ENCODE measurements at places on chromosomes 2 and 18.
A peak's percentile ranks its signal among the peaks of the same experiment; 100 is the strongest.

DNA sequence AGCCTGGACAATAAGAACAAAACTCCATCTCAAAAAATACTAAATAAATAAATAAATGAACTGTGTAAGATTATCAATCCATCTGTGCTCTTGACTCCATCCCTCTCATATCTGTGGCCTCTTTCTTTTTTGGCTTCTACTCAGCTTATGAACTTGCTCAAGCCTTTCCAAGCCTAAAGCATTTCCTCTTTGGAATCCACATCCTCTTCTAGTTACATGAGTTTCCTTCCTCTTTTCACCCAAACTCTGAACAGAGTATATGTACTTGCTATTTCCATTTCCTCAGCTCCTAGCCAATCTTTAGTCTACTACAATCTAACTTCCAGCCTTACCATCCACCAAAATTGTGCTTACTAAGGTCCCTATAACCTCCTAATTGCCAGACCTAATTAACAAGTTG, 2.5 kb upstream of the DNAJC10 start:
- DNase-seq, result no peak

DNA sequence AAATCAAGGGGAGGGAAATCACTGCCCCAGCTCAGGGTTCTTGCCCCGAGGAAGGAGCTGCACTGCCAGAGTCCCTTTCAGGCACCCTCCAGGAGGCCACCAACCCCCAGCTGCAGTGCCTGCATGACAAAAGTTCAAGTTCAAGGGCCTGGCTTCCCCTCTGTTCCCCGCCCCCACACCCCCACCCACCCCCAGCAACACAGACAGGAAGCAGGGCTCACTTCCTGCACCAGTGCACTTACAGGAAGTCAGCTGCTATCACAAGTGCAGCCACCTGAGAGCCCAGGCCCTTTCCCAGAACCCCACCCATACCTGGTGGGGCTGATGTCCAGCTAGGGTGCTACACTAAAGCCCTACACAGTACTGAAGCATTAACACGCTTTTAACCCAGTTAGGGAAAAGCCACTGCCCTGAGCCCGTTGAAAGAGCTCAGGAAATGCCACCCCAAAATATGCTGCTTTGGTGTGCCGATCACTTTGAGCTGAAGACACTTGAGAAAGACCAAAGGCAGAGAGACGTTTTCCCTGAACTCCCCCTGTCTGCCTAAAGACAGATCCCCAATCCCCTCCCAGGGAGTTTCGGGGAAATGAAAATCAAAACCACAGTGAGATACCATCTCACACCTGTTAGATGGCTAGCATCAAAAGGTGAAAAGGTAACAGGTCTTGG, 109.9 kb upstream of the CAB39 start:
- DNase-seq, result no peak

DNA sequence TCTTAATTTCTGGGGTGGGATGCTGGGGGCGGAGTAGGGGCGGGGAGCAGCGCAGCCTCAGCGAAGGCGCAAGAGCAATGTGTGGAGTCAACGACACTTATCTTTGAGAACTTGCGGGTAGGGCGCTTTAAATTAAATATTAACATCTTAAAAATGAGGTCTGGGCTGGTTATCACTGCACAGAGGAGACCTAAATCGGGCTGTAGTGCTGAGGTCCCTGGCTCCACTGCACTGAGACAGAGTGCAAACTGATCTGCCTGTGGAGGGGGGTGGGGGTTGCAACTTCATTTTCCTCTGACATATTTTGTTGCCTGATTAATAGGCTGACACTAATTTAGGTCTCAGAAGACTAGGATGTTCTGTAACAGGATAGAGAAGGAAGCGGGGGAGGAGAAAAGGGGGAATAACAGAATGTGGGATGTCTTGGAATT, 253.0 kb upstream of the FANCL start:
- no peak for DNase-seq

- DNase-seq, result no peak
These were observed 127.2 kb downstream of the SH3BP4 start for GRCh38 chr2:235078914-235079472.

- no peak for DNase-seq
These were observed 23.4 kb downstream of the DAPL1 start for GRCh38 chr2:158818511-158818910.

GRCh38 chr18:28781616-28782362, 604.9 kb upstream of the CDH2 start:
- no peak for DNase-seq

GRCh38 chr2:157444641-157445040, 752 bp upstream of the CYTIP start:
- DNase-seq, result no peak

DNA sequence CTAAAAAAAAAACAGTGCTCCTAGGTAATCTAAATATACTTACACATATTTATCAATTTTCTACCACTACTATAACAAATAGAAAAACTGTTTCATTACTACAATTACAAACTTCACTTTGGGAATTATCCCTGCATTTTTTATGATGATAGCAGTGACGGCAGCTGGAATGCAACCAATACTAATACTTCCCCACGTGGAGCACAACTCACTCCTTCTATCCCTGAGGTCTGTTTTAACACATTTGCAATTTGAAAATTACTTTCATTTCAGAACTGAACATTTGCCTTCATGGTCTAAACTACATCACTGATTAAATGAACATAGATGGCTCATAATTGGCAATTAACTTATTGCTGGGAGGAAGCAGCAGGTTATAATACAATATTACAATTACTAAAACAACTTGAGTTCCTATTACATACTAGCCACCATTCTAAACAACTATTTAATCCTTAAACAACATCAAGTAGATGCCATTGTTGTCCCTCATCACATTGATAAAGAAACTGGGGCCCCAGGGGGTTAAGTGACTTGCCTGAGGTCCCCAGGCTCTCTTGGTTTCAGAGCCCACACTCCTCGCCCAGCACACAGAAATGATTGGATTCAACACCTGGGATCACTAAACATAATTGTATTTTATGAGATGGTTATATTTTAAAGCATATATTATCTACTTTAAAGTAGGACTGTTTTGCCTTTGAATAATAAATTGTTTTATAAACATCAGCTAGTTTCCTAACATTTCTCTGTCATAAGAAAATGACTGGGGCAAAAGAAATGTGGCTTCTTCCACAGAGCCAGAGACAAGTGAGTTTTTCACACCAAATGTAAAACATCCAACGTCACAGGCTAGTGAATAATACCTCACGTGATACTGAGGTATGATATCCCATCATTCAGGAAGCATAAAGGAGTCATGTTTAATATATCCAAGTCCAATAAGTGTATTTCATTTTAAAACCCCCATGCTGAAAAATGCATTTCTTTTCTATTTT, 6.2 kb downstream of the COLEC12 start:
- no peak for DNase-seq

DNA sequence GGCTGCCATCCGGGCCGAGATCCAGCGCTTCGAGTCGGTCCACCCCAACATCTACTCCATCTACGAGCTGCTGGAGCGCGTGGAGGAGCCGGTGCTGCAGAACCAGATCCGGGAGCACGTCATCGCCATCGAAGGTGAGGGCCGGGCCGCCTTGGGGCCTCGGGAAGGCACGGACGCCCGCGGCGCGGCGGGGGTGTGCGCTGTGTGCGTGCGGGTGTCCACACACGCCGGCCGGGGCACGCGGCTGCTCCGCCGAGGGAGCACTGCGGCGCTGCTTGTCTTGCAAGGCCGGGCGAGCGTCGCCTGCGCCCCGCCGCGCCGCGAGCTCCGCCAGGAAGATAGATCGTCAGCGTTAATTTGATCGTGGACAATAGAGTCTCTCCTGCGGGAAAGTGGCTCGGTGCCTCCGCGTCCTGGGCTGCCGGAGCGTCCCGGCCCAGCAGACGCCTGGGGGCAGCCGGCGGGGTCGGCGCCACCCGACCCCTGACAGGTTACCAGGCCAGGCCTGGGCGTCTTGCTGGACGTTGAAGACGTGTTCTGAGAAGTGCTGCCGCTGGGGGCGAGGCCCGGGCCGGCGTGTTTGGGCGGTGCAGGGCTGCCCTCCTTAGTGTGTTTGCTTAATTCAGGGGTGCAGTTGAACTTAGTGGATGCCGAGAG, 1.0 kb downstream of the AGAP1 start:
- DNase-seq, result peak; percentile 89

DNA sequence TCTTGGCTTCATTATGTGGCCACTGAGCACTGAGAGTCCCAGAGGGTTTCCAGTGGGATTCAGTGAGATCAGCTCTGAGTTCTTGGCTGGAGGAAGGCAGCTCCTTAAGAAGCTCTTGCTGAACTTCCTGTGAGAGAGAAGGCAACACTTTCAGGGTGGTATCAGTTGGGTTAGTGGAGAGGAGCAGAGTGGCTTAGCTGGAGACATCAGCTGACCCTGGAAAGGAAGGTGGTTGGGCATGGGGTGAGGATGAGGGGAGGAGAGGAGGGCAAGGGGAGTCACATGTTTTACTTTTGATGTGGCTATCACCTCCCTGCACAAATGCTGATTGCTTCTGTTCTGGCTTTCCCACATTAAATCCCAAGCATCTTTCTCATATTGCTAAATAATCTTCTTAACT, 95.1 kb downstream of the ACOXL start:
- no peak for DNase-seq

DNA sequence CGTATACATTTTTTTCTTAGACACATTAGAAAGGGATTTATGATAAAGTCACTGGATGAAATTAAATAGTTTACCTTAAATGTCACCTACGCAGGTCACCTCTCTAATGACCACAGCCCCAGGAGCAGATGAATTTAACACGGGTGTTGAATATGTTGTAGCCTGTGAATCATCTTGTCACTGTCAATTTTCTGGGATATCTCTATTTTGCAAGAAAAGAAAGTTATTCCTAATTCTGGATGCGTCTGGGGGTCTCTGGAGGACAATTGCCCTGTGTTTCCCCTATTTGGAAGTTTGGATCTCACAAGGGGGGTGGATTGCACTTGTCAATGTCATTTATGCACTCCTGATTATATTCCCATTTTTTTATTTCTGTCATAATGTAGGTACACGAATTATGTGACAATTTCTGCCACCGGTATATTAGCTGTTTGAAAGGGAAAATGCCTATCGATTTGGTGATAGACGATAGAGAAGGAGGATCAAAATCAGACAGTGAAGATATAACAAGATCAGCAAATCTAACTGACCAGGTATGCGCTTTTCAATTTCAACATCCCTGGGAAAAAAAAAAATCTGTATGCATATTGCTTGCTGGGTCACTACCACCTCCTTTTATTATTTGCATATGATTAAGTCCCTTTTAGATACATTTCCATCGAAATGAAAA, 7.7 kb downstream of the MEIS1 start:
- no peak for DNase-seq

- DNase-seq, result no peak
These were observed 134.7 kb upstream of the MGAT5 start for GRCh38 chr2:134119117-134119712.

- DNase-seq, result no peak
These were observed 46.8 kb downstream of the COMMD1 start for GRCh38 chr2:61952288-61952687.

DNA sequence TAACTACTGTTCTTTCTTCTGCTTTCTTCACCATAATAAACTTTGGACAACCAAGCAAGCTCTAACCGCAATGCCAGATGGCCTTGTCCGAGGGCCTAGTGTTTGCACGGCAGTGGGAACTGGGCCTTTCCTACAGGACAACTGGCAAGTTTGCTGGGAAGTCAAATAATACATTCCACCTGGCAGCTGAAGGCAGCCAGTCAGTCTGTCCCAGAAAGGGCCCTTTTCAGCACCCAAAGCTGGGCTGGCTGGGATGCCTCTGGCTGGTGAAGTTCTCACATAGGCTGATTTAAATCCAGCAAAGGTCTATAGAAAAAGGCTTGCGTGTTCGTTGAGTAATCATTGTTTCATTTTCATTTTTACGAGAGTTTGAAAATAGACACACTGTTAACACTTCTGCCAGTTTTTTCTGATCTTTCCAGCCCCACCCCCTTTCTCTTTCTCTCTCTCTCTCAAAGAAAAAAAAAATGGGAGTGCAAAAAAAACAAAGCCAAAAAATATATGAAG, 110.0 kb upstream of the EPAS1 start:
- peak; percentile 82 for DNase-seq

DNA sequence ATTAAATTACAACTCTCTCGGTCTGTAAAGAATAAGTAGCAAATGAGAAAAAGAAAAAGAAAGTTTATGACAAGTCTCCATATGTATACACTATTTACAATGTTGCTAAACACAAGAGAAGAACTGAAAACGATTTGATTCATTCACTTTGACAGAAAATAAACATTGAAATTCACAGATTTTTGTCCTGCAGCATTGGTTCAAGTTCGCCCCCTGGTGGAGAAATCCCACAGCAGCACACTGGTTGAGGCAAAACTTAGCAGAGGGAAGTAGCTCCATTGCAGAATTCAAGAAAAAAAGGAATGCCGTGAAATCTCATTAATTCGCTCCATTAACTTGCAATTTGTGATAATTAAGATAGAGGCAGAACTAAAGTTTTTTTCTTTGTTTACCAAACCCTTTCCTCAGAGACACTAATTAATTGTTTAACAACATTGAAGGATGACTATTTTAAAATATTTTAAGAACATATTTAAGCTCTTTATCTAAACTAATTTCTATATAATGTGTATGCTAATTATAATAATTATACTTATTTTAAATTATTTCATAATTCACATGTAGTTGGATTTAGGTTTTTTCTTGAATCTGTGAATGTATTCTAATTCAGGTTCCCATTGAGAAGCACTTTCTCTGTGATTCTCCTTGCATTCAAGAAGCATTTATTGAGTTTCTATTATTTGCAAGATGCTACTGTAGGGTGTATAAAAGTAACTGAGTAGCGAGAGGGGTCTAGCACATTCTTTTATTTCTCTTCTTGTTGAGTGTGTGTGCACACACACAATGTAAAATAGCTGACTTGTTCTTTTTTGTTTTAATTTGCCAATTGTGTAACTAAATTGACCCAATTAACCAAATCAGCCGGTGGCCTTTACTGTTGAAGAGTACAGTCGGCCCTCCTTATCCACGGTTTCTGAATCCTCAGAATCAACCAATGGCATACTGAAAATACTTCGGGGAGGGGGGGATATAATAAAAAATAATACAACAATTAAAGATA, 74.1 kb downstream of the COL4A3 start:
- peak; percentile 49 for DNase-seq

Measured in pancreas (tissue), 10 donors.